SK-N-MC (cell line): ENCODE measurements at places on chromosomes 3 and 15.

DNA sequence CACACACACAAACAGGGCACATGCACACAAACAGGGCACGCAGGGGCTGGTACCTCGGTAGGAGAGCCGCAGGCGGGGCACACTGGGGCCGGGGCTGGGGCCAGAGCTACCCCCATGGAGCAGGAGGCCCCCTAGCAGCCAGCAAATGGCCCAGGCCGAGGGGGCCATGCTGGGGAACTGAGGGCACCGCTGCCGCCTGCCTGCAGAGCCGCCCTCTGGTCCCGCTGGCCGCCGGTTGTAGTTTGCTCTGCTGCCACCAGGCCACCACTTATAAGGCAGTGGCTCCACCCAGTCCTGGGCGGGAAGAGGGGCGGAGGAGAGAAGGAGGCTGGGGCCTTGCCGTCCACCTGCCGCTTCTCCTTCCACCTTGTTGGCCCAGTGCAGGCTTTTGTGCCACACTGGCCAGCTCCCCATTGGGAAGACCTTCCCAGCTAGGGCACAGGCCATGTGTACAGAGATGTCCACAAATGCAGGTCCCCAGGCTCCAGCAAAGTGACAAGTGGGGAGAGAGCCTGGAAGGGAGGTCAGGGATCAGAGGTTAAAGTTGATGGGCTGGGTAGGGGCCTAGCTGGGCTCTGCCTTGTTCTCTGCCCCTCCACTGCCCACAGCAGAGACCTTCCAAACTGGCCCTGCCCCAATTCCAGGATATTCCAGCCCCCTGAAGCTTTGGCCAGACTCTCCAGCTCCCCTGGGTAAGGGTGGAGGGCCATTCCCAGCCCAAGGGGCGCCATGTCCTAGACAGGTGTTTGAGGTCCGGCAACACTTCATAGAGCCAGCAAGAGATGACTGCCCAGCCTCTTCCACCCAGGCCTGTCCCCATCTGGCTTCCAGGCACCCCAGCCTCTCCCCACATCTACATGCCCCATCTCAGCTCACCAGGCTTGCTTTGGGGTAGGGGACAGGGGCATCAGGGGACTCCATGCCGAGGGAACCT, at the start of gene SEMA3G:
TSS of gene SEMA3G (minus strand) at position 244 of the 934 bp plus-strand sequence. CDS start at position 168, 76 bp downstream.
- no peak for DNase-seq

- DNase-seq = no peak
Observed at GRCh38 chr15:63189941-63190768, 749 bp downstream of the RAB8B start.

DNA sequence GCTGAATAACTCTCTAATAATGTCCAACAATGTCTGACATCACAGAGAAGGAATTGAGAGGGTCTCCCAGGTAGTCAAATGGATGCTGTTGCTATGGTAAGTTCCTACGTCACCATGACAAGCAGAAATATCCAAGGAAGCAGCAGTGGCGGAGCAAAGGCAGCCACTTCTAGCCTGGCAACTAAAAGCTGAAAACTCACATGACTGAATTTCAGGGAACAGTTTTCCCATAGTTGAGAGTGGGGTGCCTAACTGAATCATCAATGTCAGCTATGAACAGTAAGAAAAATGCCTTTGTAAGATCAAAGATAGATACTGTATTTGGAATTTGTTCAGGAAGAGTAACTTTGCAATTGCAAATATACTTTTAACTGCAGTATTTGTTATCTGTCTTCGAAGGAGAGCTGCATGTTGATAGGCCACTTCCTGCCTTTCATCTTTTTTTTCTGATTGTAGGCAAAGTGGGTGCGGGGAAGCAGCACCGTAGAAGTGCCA, 161.7 kb downstream of the BBX start:
- no peak for DNase-seq

- DNase-seq = no peak
Observed at GRCh38 chr3:72606005-72606800, 242.0 kb downstream of the SHQ1 start.

- DNase-seq = peak; percentile 80
Observed at GRCh38 chr3:184727357-184728009, 15.6 kb upstream of the MAGEF1 start.

GRCh38 chr3:632571-633170, 436.1 kb downstream of the CHL1 start:
- peak; percentile 52 for DNase-seq

- no peak for DNase-seq
Observed at GRCh38 chr3:123467046-123467445, 18.2 kb upstream of the ADCY5 start.

- DNase-seq = no peak
Observed at GRCh38 chr3:184338511-184338945, 1.1 kb downstream of the FAM131A start.

- no peak for DNase-seq
Observed at GRCh38 chr3:149470381-149470780, 4.1 kb upstream of the TM4SF4 start.

- peak; percentile 12 for DNase-seq
Observed at GRCh38 chr15:97745481-97746071, 214.9 kb upstream of the ARRDC4 start.

DNA sequence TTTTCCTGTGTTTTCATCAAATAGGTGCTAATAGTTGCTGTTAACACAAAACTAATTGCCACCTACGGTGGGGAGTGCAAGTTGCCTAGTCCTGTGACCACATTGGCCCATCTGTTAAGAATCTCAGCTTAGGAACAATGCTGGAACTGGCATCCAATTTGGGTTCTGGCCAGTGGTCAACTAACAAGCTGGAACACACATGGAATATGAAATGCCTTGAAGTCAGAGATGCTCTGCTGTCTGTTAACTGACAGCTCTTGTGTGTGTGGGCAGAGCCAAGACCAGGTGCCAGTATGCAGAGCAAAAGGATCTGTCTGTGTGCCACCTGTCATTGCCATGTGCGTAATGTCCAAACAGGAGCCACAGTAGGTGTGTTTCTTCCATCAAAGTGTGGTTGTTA, 460.8 kb downstream of the ROBO2 start:
- no peak for DNase-seq

DNA sequence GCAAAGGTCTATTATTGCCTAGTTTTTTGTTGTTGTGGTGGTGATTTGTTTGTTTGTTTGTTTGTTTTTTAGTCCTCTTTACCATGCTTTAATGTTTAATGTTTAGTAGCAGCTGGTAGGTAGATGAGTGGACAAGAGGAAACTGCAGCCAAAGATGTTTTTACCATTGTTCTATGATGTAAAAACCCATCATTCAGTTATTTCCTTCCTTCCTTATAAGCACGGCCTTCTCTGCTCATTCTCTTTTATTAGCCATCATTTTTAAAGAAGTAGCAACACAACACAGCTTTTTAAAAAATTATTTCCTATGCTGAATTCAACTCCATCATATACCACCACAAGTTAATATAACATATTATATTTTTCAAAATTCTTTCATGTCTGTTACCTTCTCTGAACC, 58.5 kb upstream of the BOC start:
- DNase-seq = no peak

- no peak for DNase-seq
Observed at GRCh38 chr3:30639937-30640336, 33.5 kb downstream of the TGFBR2 start.

DNA sequence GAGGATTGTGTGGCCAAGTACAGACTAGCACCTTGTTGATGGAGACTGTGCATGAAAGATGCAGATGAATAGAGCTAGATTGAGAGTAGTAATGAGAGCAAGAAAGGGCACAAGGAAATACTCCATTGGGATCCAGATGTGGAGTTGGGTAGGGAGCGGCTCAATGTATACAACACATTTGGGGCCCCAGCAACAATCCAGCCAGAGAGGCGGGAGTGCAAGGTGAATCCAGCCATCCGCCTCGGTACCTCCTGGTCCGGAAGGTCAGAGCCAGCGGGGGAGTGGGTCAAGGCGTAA, 9.0 kb downstream of the ISL2 start:
- DNase-seq = no peak

- no peak for DNase-seq
Observed at GRCh38 chr3:179788996-179789395, 136.2 kb downstream of the USP13 start.

DNA sequence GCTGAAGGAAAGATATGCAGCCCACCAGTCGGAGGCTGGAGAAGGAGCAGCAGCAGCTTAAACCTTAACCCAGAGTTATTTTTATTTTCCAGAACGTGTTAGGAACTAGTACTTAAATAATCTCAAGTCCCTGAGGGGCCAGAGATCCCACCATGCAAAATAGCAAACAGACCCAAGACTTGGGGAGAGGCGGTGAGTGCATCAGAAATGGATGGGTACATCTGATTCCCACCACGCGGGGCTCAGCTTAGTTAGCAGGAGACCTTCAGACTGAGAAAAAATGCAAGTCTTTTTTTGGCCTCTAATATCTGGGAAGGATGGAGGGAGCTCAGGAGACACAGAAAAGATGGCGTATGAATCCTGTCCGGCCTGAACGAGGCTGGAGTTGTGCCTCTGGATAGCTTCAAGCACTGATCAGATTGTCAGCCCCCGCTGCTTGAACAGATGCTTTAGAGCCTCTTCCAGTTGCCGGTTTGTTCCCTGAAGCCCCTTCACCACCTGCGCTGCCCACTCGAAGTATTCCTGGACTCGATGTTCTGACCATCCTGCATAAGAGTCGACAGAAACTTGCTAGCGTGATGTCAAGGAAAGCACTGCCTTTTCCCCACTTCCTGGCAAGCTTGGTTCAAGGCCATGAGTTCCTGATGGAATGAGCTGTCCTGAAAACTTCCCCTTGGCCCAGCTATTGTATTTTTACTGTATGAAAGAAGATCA, 1.3 kb downstream of the HDDC3 start:
- no peak for DNase-seq

- no peak for DNase-seq
Observed at GRCh38 chr15:79969146-79969545, 1.9 kb downstream of the BCL2A1 start.

DNA sequence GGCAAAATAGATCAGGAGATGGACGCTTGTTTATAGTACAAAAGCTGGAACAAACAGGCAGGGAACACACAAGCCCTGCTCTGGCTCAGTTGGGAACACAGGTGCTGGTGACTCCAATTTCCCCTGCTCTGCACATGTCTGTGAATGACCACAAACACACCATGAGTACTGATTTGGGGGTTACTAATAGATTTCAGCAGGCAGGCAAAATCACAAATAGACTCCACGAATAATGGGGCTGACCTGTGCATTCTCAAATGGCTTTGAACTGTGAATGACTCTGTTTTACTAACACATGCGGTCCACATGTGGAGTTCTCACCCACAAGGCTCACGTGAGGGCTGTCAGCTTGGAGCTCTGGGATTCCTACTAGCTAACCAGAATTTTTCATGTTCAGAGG, 3.9 kb downstream of the RTP3 start:
- DNase-seq = no peak

GRCh38 chr15:96343113-96344059, 12.9 kb downstream of the NR2F2 start:
- no peak for DNase-seq

- no peak for DNase-seq
Observed at GRCh38 chr3:112672716-112673541, 32.0 kb upstream of the CCDC80 start.

- no peak for DNase-seq
Observed at GRCh38 chr3:106458952-106459351, 590.1 kb upstream of the CBLB start.

GRCh38 chr15:47786371-47786770, 69.1 kb downstream of the SEMA6D start:
- no peak for DNase-seq

DNA sequence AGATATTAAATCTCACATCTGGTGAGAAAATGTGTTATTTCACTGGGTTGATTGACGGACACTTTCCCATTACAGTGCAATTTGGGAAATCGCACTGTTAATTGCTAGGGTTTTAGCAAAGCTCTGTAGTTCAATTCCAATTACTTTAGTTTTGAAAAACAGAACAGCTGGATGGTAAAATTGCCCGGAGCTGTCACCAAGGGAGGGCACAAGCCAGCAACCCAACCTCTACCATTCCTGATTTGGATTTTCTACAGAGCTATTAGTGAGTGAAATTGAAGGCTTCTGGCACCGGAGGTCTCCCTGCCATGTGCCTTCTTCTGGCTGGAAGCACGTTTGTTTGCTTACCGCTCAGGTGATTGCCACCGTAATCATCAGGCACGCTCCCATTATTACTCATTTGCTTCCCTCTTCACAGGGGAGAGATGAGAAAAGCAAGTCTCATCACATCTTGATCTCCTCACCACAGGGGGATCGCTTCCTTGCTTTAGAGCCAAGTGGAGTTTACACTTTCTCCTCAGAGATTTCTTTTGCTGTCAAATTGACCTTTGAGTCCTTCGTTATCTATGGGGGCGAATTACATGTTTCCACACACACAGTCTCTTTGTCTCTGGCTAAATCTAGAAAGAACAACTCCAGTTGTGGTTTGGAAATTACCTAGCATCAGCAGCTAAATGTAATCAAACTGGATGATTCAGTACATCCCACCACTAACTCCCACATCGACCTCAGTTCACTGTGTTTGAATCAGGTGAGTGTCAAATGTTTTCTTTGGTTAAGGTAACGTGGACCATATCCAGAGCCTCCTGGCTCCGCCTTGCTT, 421.7 kb upstream of the GOLIM4 start:
- DNase-seq = no peak

- no peak for DNase-seq
Observed at GRCh38 chr3:16181361-16181760, 6.9 kb downstream of the GALNT15 start.

- DNase-seq = no peak
Observed at GRCh38 chr3:65356331-65357248, 668.8 kb upstream of the ADAMTS9 start.

DNA sequence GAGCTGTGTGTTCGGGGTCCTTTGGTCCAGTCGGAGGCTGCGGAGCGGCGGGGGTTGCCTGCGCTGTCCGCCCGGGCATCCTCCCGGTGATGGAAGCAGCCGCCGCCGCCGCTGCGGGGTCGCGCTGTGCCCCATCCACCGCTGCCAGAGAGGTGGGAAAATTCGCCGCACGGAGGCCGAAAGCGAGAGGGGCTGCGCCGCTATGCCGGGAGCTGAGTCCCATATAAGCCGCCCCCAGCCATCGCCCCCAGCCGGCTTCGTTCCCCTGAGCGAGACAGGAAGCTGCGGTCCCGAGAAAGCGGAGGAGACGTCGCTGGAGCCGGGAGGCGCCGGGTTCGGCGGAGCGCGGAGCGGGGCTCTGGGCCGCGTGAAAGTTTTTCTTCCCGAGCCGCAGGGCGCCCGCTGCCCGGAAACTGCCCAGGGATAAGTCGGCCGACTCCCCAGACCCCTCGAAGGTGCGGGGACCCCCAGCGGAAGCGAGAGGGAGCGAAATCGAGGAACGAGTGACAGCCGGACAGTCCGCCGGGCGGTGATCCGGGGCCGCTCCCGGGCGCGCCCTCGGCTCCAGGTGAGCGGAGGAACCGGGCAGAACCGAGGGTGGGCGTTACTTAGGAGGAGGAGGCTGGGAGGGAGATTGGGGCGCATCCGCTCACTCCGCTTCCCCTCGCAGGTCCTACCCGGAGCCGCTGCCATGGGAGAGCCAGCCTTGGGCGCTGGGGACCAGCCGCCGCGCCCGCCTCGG, 574 bp downstream of the CHST2 start:
- no peak for DNase-seq

GRCh38 chr15:94412979-94413746, 181.8 kb downstream of the MCTP2 start:
- no peak for DNase-seq

DNA sequence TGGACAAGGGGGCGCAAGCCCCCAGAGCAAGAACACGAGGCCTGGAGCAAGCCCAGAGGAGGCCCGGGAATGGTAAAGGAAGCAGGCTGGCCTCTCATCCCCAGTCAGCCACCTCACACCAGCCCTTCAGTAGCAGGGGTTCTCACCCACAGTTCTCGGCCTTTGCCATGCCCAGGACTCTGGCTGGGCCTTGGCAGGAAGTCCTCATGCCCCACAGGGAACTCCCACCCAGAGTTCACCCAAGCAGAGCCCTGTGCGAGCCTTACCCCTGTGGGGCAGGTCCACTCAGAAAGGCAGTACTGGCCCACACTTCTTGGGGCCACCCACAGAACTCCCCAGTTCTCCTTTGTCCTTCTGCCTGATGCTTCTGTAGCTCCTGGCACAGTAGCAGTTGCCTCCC, 30.3 kb downstream of the CYP11A1 start:
- no peak for DNase-seq
